ENCODE measurements at places on chromosomes 16 and 17.

DNA sequence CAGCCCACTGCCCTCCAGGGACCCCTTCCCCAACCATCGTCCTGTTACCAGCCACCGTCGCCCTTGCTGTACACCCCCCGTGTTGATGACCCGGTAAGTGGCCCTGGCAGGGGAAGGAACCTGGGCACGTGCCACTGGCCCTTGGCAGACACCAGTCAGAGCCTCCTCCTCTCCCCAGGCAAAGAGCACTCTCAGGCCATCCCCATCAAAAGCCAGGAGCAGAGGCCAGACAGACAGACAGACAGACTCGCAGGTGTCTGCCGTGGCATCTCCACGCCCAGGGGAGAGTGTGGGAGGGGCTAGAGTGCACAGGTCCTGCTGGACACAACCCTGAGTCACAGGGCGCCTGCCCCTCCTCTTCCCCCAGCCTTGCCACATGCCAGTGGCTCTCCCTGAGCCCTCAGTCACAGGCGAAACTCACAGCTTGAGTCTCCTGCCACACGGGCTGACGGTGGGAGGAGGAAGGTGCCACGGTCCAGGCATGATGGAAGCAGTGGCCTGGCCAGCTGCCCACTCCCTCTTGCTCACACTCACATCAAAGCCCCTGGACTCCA lies 7.8 kb downstream of the CLCN7 start:
- no peak for DNase-seq

DNA sequence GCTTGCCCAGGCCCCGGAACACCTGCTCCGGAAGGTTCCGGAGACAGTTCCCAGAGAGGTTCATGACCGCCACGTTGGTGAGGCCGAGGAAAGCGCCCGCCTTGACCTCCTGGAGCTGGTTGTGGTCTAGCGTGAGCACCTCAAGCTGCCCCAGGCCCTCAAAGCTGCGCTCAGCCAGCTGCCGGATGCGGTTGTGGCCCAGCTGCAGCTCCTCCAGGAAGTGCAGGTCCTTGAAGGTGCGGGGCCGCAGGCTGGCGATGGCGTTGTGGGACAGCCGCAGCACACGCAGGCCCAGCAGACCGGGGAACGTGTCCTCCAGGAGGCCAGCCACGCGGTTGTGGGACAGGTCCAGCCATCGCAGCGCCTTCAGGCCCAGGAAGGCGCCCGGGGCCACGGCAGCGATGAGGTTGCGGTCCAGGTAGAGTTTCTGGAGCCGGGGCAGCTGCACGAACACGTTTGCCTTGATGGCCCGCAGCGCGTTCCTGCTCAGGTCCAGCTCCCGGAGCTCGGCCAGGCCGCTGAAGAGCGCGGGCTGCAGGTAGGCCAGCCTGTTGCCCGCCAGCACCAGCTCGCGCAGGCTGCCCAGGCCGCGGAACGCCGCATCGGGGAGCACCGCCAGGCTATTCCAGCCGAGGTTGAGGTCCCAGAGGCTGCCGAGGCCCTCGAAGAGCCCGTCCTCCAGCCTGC lies 2.1 kb downstream of the IGFALS start:
- DNase-seq = no peak

GRCh38 chr17:42422412-42422957 lies 571 bp downstream of the CAVIN1 start:
- DNase-seq = no peak

- no peak for DNase-seq
Observed at GRCh38 chr17:81036197-81036941, 1.4 kb downstream of the BAIAP2 start.

DNA sequence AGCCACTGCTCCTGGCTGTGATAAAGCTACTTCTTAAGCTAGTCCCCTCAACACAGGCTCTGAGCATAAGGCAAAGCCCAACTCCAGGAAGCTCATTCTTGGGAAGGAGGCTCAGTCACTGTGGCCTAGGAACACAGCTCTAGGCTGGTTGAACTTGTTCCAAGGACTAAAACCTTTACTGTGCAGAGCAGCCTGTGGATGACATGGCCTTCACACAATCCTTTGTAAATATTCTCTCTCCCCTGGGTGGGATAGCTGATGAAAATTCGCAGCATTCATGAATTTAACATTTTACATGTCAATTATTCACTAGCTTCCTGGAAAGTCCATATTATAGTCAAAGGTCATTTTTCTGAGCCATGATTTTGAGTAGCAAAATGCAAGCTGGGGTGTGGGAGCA lies 28.9 kb downstream of the BEAN1 start:
- no peak for DNase-seq

DNA sequence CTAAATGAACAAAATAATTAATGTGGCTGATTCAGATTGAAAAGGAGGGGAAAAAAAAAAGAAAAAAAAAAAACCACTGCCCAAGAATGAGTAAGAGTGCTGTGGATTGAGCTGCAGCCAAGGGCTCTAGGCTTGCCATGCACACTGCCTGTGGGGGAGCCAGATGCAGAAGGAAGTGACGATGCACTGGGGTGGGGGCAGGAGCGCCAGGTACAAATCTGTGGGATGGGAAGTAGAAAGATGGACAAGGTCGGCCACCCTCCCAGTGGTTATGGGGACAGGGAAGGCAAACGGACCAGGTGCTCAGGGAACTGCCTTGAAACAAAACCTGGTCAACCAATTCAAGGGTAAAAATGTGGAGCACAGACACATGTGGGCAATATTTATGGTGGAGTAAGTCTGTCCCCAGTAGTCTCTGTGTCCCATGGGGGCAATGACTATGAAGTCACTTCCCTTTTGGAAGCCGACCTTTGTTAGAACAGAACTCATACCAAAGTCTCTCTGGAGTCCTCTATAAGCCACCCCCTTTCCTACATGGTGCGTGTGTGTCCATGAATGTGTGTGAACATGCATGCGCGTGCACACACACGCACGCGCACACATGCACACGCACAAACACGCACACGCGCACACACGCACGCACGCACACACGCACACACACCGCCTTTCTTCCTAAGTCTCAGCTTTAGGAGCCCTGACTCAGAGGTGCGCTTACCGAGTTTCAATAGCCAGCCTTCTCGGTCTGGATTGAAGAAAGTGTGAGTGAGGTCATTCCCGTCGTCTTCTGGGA lies 84.3 kb downstream of the CYTH1 start:
- no peak for DNase-seq

DNA sequence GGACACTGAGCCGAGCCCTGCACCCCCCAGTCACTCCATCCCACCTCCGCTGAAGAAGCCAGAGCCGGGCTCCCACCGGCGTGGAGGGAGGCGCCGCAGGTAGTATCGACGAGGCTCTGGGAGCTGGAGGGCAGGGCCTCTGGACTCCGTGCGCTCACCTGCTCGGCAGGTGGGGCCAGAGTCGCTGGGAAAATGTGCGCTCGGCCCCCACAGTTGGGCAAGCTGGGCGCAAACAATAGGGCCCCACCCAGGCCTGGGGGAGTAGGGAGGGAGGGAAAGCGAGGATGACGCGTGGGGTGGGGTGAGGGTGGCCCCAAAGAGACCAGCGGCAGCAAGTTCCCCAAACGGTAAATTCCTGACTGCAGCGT lies 668 bp downstream of the JUP start:
- no peak for DNase-seq

- no peak for DNase-seq
Observed at GRCh38 chr17:35289222-35289621, 46.4 kb downstream of the SLFN5 start.

DNA sequence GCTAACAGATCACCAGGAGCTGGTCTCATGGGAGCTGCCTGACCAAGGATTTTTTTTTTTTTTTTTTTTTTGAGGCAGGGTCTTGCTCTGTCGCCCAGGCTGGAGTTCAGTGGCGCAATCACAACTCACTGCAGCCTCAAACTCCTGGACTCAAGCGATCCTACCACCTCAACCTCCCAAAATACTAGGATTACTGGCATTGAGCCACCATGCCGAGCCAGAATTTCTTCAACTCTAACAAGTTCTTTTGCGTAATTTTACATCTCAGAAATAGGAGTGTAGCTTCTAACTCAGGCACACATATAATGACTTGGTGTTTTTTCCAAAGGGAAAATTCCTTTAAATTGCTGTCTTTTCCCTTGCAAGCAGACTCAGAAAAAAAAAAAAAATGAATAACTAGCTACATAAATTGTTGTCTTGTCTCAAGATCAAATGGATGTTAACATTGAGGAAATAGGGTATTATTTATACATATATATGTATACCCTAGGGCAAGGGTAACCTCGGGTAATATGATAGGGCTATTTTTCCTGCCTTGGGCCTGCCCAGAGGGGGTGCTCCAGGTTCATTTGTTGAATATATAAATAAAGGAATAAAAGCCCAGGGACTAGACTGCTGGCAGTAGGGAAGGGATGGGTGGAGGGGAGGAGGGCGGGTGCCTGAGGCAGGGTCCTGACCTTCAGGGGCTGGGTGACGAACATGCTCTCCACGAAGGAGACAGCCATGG lies 42.8 kb upstream of the GCSH start:
- DNase-seq = no peak

DNA sequence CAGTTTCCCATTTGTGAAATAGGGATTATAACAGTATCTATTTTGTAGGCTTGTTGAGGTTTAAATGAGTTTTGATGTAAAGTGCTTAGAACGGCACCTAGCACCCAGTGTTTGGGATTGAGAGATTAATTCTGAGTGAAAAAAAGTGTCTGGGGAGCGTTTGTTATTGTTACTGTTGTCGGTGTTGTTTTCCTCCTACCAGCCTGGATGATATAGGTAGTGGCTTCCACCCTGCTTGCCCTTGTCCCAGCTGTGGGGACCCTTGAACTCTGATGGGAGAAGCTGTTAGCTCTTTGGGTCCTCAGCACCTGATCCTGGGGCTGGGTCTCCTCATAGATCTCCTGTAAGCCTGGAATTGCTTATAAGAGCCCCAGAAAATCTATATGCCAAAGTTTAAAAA lies 4.9 kb downstream of the FMNL1 start:
- DNase-seq = no peak

DNA sequence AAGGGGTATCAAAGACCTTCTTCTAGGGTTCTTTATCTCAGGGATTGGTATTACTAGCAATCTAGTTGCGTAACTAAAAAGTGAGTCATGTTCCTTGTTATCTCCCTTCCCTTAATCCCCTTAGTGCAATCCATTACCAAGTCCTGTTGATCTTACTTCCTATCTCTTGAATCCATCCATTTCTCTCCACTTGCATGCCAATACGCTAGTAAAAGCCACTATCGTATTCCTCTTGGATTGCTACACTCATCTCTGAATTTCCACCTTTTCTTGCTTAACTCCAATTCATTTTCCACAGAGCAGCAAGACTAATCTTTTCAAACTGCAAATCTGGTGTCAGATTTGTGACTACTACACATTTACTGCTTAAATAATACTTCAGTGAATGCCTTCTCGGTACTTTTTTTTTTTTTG lies 1.8 kb upstream of the ADAT1 start:
- no peak for DNase-seq

DNA sequence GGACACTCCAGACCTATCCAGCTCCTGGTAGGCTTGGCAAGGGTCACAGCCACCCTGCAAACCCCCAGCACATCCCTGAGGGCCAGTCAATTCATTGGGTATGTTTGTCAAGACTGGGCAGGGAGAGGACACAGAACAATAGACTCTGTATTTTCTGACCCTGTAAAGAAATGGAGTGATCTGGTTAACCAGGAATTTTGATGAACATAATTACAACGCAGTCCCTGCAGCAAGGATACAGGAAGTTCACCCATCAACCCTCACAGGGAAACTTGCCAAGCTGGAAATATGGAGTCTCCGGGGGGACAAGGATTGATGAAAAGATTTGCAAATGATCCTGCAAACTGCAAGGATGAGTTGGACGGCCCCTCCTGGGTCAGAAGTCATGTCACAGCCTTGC lies 126.1 kb upstream of the RCVRN start:
- no peak for DNase-seq

DNA sequence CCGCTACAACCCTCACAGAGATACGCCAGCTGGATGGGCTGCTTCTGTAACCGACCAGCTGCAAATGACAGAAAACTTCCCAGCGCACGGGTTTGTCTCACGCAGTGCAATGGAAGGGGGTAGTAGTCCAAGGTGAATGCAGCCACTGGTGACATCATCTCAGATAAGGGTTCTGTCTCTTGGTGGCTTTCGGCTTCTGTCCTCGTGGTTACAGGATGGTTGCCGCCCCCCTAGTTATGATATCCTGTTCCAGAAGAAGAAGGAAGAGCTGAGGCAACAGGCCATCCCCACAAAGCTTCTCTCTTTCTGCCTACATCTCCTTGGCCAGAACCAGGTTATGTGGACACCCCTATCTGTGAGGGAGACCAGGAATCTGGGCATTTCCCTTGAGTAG lies 40.3 kb upstream of the BAHCC1 start:
- no peak for DNase-seq

DNA sequence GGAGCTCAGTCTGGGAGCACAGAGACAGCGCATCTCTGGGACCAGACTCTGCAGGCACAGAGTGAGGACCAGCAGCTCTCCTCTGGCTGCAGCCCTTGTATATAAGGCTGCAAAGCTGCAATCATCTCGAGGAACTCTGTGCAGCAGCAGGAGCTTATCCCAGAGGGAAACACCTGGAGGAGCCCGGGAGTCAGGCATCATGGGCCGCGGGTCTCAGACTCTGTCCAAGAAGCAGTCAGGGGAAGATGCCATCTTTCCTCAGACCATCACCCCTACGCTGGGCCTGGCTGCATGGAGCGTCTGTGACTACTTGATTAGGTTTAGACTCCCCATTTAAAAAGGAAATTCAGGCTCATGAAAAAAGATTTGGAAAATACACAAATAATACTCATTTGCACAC lies 122.0 kb downstream of the IRF8 start:
- no peak for DNase-seq

- DNase-seq = no peak
Observed at GRCh38 chr17:77394540-77395295, 253.9 kb downstream of the SEC14L1 start.

DNA sequence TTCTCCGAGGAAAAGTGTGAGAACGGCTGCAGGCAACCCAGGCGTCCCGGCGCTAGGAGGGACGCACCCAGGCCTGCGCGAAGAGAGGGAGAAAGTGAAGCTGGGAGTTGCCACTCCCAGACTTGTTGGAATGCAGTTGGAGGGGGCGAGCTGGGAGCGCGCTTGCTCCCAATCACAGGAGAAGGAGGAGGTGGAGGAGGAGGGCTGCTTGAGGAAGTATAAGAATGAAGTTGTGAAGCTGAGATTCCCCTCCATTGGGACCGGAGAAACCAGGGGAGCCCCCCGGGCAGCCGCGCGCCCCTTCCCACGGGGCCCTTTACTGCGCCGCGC lies at the start of gene ERBB2:
ERBB2 (plus strand) TSS at position 247 of the 330 bp plus-strand sequence. CDS start 175 bp downstream, outside the sequence.
- no peak for DNase-seq

Measured in stimulated activated CD8-positive, alpha-beta memory T cell treated with anti-CD3 and anti-CD28 coated beads, Interleukin-7, amount 100 ng/mL, for 1 hour (primary cell).